CD4-positive, alpha-beta T cell (primary cell): ENCODE measurements at places on chromosomes 5 and 9.

DNA sequence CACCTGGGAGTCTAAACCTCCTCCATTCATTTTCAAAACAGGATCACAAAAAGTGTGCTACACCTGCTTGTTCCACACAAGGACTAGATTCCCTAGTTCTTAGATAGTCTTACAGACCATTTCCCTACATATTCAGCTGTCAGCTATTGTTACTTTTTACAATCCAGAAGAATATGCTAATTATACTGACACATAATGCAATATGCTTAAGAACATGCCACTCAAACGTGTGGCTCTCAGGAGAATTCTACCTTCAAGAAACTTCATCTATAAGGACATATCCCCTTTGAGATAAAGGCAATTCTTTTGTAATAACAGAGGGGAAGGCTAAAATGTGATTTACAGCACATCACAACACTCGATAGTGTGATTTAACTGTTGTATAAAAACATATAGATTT lies 456.1 kb upstream of the ARRDC3 start:
- no peak for DNase-seq

GRCh38 chr9:134518004-134518606 lies 123.5 kb upstream of the COL5A1 start:
- DNase-seq: no peak

DNA sequence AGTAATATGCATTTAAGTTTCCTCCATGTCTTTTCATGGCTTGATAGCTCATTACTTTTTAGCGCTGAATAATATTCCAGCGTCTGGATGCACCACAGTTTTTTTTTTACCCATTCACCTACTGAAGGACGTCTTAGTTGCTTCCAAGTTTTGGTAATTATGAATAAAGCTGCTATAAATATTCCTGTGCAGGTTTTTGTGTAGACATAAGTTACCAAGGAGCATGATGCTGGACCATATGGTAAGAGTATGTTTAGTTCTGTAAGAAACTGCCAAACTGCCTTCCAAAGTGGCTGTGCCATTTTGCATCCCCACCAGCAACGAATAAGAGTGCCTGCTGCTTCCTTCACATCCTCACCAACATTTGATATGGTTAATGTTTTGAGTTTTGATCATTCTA lies 195.6 kb downstream of the PIK3R1 start:
- no peak for DNase-seq

DNA sequence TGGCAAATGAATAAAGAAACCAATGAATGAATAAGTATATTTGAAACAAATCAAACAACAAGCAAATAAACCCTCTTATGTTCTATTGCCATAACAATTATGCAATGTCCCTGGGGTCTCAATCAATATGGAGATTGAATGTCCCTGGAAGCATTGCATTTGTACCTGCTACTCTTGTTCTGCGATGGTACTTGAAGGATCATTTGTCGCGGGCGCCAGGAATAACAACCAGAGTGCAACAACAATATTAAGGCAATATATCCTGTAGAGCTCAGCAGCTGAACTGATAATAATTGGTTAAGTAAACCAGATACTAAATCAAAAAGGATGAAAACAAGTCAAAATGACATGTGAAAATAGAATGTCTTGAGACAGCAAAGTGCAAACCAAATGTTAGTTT lies 1001.9 kb upstream of the NUDT12 start:
- no peak for DNase-seq

GRCh38 chr5:21603796-21604195 lies 1249.3 kb downstream of the CDH12 start:
- DNase-seq: no peak

- no peak for DNase-seq
These were observed 67.4 kb upstream of the CCDC112 start for GRCh38 chr5:115363879-115364278.

DNA sequence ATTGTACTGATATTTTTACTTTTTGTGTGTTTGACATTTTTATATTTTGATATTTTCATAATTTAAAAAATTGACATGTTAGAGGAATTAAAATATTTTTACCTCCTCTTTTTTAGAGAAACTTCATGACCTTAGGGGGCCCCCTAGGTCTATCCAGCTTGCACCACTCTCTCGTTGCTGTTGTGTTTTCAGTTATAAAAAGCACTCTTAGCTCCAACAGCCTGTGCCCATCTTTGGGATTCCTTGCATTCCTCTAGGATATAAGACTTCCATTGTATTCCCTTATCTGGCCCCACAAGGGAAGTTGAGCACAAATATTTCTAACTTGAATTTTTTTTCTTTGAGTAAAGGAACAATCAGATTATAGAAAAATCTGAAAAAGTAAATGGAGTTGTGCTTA lies 245.3 kb downstream of the SH3GL2 start:
- no peak for DNase-seq

DNA sequence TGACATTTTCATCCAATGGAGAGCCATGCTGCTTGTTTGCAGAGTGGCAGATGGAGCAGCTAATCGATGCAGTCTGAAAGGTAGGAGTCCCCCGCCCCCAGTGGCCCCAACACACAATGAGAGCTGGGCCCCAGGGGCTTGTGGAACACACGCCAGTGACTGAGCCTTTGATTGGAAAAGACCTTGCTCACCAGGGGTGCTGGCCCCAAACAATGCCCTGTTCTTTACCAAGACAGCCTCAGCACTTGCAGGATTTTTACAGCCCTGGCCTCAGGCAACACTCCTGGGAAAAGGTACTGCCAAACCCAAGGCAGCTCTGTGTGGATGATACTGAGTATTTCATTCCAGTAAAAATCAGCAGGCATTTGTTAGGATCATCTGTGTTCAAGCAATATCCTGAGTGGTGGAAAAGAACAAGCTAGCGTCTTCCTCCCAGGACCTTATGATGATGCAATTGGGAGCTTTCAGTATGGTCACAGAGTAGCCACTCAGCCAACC lies 276.8 kb upstream of the CLINT1 start:
- DNase-seq: no peak

DNA sequence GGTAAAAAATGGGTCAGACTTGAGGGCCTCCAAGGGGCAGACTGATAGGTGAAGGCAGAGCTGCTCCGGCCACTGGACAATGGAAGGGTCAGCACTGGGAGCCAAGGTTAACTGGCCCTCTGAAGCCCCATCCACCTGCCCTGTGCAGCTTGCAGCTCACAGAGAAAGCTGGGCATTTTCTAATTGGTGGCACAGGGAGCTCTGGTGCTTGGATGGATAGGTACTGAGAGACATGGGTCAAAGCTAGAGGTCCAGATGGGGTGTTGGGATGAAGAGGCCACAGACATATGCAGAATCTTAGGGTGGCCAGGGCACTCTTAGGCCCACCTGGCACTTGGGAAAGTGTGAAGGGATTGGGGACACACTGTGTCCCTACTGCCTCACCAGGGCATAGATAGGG lies 29.5 kb upstream of the SARDH start:
- DNase-seq: no peak

DNA sequence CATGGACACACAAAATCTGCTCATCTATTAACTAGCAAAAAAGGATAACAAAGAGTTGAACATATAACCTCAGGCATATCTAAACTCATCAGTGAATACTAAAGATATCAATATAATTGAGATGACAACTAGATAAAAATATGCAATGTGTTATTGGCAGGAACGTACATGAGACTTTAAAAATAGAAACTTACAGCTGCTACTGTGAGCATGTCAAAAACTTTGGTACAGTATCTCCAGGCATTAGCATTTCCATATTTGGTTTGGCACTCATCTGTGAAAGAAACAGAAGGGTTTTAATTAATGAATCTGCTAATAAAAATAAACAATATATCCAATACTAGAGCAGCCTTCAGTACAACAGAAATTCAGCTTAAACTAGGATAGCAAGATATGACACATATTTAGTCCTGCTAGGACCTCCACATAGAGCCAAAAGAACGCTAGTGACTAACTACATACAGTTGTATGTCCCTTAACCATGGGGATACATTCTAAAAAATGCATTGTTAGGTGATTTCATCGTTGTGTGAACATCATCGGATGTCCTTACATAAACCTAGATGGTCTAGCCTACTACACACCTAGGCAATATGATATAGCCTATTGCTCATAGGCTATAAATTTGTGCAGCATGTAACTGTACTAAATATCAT lies 10.5 kb upstream of the SCAI start:
- no peak for DNase-seq

DNA sequence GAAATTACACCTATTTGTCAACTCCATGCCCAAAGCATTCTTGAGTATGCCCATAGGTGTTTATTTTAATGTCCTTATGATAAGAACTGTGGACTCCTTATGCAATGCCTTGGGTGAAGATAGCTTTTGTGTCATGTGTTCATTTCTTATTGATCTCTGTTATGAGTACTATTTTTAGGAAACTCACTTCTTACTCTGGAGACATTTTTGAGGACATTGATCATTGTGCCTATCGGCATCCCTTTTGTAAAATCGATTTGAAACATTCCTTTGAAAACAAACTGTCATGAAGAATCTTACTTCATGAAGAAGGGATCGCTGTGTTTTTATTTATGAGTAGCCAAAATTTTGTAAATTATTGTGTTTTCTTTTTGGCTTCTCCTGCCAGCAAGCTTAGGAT lies 257.3 kb downstream of the NTRK2 start:
- no peak for DNase-seq

GRCh38 chr5:149995385-149996204 lies 4.9 kb downstream of the TIGD6 start:
- DNase-seq: no peak

DNA sequence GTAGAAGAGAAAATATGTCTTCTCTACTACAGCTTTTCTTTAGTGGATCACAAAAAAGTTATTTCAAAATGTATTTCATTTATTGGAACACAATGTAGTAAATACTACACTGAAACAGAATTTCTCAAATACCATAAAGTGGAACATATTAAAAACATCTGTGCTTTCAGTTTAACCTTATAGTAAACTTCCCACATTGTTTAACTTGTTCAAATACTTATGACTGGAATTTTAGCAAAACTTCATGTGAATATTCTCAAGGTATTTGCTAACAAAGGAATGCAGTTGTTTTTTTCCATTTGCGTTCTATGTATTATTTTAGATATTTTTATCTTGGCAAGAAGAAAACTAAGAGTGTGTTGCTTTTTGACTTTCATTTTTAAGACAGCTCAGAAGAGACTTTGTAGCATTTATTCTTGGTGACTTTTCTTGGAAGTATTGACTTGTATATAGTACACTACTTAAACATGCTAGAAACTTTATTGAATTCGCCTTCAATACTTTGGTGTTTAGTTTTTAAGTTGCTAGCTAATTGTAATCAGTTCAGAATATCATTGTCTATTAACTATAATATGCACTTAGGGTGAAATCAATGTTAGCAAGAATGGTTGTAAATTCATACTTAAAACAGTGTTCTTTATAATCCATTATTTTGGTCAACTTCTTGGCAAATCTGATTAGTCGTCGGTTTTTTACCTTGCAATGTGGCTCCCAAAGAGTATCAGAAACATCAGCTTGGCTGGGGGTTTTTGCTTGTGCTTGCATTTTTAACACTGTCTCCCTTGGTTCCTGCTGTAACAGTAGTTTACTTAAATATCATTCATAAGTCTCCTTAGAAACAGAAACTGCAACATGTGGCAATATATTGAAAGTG lies 5.0 kb upstream of the RHOBTB3 start:
- no peak for DNase-seq

DNA sequence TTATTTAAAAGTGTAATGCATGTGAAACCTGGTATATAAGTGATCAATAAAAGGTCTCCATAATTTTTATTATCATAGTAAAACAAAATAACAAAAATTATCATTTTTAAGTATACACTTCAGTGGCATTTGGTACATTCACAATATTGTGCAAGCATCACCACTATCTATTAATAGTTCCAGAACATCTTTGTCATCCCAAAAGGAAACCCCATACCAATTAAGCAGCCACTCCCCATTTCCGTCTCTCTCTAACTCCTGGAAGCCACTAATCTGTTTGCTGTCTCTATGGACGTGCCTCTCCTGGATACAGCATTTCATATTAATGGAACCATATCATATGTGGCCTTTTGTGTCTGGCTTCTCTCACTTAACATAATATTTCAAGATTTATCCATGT lies 7.6 kb downstream of the OLFML2A start:
- DNase-seq: no peak

DNA sequence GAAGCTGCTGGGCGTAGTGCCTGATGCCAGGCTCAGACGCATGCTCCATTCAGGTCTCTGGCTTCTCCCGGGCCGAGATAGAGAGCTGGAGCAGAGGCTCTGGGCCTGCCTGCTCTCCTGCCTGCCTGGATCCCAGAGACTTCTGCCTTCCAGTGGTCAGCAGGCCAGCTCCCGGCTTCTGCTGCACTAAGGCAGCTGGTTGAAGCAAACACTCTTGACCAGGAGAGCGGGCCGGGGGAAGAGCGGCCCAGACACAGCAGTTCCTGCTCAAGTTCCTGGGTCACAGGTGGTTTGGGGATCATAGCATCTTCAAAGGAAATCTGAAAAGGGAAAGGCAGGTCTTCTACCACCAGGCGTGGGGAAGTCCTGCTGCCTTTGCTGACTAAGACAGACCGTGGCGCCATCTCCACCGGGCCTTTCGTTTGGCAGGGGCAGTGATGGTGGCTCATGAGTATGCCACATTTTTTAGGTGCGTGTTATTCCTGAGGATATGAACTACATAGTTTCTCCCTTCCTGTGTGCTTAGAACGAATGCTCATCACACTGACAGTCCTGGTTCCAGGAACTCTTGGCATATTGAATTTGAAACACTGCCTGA lies 31.1 kb downstream of the AK8 start:
- DNase-seq: no peak

DNA sequence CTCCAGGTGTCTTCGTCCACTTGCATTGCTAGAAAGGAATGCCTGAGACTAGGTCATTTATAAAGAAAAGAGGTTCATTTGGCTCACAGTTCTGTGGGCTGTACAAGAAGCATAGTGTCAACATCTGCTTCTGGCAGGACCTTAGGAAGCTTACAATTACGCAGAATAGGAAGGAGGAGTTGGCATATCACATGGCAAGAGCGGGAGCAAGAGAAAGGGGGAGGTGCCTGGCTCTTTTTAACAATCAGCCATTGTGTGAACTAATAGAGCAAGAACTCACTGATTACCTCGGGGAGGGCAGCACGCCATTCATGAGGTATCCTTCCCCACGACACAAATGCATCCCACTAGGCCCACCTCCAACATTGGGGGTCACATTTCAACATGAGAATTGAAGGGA lies 134.4 kb upstream of the EFNA5 start:
- no peak for DNase-seq

DNA sequence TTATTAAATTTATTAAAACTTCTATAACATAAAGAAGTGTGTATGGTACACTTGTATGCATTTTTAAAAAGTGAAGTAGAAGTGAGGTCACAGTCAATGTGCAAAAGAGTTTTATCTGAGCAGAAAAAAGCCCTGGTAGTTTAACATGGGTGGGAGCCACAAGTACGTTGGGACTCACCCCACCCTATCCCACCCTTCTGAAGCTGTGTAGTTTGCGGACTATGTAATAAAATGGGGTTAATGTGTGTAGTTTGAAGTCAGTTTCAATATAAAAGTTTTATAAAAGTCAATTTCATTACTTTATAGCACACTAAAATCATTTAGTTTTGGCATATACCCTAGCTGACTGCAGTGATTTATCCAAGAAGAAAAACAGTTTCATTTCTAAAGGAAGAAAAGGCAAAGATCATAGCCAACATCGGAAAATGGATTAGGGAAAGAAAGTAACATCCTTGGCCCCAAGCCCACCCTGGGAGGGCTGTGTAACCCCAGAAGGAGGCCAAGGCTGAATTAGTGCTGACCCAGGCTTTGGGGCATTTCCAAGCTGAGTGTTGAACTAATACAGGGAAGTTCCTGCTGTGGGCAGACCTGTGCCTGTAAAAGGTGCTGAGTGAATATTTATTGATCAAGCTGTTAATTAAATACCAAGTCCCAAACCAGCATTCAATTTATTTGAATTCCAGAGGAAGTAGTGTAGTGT lies 398.6 kb upstream of the ADAMTSL1 start:
- DNase-seq: no peak
